Posterior cingulate gyrus (tissue), 11 donors: ENCODE measurements at places on chromosomes 2 and 18.

DNA sequence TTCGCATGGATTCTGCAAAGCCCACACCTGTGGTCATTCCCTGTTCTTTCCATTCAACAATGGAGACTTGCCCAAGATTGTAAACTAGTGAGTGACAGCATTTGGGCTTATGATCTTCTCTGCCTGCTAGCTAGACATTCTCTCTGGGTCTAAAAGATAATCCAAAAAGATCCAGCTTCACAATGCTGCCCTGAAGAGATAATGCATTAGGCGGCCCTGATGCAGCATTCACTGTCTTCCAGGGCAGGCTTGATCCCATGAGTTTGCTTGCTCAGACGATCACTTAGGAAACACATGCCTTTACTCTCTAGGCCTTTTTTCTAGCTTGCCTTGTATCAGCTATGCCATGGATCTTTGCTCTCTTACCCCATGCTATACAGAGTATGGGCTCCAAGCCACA lies 196.1 kb downstream of the SETBP1 start:
- DNase-seq: no peak

- peak; percentile 6 for DNase-seq
Measured at GRCh38 chr2:132009874-132010521, 151.8 kb downstream of the ANKRD30BL start.

DNA sequence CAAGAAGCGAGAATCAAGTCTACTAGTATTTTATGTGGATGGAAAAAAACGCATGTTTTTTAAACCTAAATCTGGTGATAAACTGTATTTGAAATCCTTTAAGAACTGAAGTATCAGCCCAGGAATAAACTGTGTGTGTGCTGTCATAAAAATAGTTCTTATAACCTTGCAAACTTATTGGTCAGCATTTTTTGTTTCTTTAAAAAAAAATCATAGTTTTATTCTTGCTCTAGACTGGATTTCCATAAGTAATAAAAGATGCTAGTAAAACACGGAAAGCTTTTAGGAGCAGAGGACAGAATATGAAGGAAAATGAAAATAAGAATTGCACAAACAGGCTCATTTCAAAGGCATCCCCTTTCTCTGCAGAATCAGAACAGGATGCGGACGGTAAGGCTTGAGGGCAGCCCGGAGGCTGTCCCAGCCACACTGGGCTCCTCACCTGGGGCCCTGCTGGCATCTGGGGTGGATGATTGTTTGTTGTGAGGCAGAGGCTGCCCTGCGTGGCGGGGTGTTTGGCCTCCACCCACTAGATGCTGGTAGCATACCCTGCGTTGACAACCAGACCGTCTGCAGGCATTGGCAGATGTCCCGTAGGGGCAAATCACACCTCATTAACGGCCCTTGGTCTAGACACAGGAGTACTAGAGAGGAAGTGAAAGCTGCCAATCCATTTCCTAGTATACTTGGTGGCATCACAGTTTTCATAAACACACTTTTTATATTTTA lies 52.5 kb downstream of the MBP start:
- DNase-seq: no peak

DNA sequence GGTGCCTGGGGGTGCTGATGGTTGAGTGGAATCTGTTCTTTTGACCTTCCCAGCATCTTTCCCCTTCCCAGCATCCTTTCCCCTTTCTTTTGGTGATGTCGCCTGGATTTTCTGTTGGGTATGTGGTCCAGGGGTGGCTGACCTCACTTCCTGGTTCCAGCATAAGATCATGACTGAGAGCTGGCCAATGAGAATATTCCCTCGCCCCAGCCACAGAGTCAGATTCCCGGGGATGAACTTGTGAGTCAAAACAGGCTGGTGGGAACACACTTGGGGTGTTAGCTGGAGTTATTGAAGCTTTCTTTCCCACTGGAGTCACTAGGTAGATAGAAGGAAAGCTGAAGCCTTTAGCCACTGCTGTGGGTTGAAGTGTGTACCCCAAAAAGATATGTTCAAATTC lies 28.0 kb upstream of the FOSL2 start:
- no peak for DNase-seq

DNA sequence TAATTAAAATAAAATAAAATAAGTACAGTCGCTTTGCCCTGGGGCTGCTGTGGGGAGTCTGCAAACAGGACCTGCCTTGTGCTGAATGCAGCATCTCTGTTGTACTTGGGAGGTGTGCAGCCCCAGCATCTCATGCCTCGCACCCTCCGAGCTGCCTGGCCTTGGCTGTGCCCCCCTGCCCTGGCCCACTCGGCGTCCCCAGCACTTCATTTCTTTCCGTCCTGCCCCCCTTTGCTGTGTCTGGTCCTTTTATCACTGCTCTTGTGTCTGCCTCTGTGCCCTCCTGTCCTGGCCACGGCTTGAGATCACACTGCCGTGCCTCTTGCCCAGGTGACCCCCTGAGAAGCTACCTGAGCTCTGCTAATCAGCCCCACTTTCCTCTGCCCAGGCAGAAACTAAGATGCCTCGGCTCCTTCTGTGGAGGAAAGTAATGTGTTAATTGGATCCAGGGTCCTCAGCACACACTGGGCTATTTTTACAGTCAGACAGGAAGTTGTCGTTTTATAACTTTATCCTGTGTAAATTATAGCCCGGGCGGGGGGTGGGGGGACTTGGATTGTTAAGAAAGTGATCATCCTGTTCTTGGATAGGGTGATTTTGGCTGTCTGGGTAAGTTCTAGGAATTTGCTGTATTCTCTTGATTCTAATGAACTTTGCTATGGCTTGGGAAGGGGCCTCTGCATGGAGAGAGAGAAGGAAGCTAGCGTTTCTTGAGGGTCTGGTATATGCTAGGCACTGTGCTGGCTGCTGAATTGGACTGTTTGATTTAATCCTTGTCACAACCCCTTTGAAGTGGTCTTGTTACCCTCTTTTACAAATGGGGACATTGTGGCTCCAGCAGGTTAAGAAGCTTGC lies 69.4 kb downstream of the AGAP1 start:
- DNase-seq: no peak

- DNase-seq: no peak
Measured at GRCh38 chr2:236171181-236171679, 3.0 kb upstream of the GBX2 start.

- no peak for DNase-seq
Measured at GRCh38 chr18:48418539-48419276, 9.5 kb upstream of the ZBTB7C start.

GRCh38 chr2:101116841-101117552 lies 34.2 kb downstream of the TBC1D8 start:
- DNase-seq: no peak

DNA sequence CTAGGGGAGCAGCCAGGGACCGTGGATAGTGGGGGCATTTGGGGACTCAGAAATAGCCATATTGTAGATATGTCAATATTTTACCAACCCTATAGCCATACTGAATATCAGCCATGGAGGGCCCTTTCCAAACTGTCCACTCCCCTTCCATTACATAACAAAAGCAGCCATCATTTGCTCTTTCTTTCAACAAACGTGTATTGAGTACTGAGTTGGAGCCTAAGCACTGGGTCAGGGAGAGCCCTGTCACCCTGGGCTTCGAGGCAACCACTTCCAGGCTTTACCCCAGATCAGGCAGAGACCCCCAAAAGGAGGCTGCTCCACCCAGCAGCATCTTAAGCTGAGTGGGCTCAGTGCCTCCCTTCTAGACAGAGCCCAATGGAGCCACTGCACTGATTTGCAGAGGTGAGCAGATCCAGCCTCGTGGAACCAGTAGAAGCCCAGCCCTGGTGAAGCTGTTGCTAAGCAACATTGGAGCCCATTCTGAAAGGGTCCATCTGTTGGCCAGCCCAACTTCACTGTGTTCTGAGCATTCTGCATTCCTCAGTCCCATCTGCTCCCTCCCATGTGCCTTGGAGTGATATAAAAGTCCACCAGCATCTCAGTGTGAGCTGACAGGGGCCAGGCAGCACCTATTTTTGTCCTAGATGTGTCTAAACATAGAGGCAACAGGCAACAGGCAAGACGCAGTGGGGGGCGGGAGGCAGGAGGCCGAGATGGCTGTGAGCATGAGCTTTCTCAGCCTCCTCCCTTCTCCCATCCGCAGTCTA lies 112.1 kb downstream of the PLB1 start:
- DNase-seq: peak; percentile 84

GRCh38 chr2:109448946-109449788 lies 164.6 kb downstream of the SEPTIN10 start:
- DNase-seq: no peak

- no peak for DNase-seq
Measured at GRCh38 chr2:118183381-118183780, 95.1 kb downstream of the INSIG2 start.

DNA sequence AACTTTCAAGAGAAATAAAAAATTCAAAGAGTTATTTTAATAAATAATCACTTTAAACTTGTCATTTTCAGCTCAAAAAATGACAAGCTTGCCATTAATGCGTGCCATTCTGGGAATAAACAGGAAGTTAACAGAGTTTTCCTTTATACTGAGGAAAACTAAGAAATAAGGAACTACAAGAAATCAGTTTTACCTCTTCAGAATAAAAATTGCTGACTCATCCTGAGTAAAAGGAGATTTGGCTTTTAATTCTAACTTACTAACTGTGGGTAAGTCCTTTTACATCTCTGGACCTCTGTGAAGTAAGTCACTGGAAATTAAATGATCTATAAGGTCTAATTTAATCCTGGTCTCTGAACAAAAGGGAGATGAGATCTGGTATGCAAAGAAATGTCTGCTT lies 16.1 kb downstream of the CEBPZ start:
- no peak for DNase-seq

DNA sequence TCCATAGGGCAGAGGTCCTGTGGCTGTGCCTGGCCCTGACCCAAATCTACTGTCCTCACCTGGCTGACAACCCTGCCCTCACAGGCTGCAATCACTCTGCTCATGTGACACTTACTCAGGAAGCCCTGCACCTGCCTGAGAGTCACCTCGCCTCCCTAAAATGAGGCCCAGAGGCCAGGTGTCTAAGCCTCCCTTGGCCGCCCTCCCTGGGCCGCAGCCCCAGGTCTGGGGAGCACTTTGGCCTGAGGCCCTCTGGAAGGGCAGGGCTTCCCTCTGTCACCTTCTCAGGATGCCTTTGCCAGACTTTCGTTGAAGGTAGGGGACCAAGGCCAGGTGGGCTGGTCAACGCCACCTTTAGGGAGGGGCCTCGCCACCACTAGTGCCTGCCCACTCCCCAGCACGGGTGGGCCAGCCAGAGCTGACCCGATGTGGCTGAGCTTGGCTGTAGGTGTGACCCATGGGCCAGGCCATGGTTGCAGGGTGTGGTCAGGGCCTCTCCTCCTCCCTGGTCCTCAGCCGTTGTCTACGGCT lies 6.1 kb upstream of the GPC1 start:
- no peak for DNase-seq

- no peak for DNase-seq
Measured at GRCh38 chr2:864501-865106, 86.0 kb upstream of the SNTG2 start.

DNA sequence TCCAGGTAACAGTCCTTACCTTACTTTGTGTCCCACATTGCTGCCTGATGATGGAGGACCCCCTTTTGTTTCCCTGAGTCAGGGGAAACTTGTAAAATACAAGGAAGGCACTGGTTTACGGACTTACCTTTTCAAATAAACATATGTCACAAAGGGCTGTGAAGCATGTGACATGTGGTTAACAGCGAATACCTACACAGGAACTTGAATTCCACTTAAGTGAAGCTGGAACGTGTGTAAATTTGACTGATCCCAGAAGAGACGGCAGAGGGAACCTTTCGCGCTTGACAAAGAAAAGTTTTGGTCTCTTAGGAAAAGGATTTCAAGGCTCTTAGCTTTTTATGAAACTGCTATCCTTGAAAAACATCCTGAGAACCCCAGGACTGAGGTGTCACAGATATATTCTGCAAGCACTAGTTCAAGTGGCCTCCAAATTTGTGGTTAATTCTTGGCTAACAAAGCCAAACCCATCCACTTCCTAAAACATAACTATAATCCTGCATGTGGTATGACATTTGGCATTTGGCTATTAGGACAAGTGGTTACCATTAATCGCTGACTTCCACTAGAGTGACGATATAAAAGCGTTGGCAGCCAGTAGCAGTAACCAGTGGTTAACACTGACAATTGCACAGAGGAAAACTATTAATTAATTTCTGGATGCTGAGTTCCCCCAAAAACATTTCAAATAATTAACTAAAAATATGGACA lies 55.6 kb downstream of the ITGB6 start:
- DNase-seq: no peak

DNA sequence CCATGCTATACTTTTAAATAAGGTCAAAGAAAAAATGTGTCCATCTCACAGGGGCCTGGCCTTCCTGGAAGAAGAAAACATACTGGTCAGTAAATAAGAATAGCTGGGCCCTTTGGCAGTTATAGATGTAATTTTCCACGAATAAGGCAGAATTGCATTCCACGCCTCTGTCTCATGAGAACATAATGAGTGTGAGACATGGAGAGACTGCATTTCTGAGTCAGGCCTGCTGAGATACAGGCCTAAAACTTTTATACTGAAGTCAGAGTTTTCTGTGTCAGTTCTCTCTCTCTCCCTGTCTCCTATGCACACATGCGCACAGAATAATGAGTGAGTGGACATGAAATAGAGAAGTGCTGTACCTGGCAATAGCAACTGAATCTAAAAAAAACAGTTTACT lies 20.4 kb upstream of the IL1R1 start:
- no peak for DNase-seq

- DNase-seq: no peak
Measured at GRCh38 chr2:226333388-226333787, 466.2 kb downstream of the IRS1 start.

- DNase-seq: no peak
Measured at GRCh38 chr18:27404855-27405254, 219.7 kb upstream of the CHST9 start.

GRCh38 chr18:76805221-76805620 lies 17.1 kb upstream of the ZNF236 start:
- no peak for DNase-seq

- DNase-seq: peak; percentile 97
Measured at GRCh38 chr2:96265840-96266679, at the start of the genes CIAO1 and TMEM127. Gene CIAO1, plus strand, starts transcription at chr2:96266225. Its CDS starts 126 bp downstream, at chr2:96266351. Gene TMEM127, minus strand, starts transcription at chr2:96265997. Its CDS starts 616 bp downstream, at chr2:96265381.

- DNase-seq: no peak
Measured at GRCh38 chr18:31302991-31303390, 15.0 kb upstream of the DSG1 start.

- DNase-seq: no peak
Measured at GRCh38 chr18:50340078-50340477, 34.8 kb upstream of the SKA1 start.

- no peak for DNase-seq
Measured at GRCh38 chr2:219492575-219492974, 6.1 kb upstream of the GMPPA start.

DNA sequence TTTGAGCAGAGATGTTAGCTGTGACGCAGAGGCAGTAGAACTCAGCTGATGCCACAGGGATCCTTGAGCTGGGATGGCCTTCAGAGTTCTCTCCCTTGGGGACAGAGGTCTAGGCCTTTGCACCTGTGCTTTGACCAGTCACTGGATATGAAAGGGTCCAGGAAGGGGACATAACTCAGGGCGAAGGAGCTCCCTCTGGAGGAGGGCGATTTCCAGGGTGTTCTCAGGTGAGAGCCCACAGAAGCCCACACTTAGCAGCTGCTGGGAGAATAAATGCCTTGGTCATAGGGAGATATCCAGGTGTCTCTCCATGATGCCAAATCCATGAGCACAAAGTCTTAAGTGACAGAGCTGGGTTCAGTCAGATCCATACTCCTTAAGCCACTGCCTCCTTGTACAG lies 369.2 kb downstream of the NYAP2 start:
- DNase-seq: no peak
